Frontal cortex (tissue), 4 donors: ENCODE measurements at places on chromosomes 5 and 9.

DNA sequence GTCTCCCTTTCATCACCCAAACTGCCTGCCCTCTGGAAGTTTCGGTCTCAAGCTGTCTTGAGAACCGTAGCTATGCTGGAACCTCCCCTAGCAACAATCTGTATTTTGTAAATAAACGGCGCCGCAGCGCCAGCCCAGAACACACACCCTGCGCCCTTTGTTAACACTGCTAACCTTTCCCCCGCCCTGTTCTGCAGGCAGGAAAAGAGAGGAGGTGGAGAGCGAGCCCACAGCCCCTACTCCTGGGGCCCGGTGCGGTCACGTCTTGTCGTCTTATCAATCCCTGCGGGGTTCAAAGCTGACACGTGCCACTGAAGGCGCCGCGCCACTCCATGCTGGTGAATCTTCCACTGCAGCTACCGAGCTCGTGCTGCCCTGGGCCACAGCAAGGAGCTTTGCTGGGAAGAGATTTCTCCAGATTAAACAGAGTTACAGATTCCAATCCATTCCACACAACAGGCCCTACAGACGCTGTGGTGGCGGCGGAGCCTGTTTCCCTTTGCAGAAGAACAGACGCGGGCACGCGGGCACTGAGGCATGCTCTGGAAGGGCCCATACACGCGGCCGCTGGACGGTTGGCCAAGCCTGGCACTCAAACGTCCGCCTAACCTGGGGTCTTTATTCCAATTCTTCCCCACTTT is 25.3 kb downstream of the ZDHHC11B start:
- no peak for DNase-seq

GRCh38 chr5:90226433-90227099 is 183.0 kb downstream of the CETN3 start:
- no peak for DNase-seq

DNA sequence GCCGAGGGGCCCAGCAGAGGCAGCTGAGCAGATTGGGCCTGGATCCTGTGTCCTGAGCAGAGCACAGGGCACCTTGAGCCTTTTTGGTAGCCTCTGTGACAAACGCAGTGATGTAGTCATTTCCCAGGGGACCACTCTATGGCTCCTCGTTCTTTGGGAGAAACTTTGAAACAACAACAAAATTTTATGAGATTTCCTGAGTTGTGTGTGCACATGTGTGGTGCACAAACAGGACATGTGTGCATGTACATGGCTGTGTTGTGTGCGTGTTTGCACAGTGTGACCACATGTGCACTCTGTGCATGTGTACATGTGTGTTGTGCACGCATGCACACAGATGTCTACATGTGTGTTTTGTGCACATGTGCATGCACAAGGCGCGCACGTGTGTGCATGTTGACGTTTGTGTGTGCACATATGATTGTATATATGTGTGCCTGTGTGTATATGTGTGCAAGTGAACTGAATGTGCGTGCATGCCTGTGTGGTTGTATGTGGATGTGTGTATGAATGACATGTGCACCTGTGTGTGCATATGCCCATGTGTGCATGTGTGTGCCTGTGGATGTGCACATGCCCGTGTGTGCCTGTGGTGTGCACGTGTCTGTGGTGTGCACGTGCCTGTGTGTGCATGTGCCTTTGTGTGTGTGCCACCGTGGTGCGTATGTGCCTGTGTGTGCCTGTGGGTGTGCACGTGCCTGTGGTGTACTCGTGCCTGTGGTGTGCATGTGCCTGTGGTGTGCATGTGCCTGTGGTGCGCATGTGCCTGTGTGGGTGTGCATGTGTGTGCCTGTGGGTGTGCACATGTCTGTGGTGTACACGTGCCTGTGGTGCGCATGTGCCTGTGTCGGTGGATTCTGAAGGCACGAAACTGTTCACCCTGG is 221.6 kb downstream of the CACNA1B start:
- peak; percentile 6 for DNase-seq

DNA sequence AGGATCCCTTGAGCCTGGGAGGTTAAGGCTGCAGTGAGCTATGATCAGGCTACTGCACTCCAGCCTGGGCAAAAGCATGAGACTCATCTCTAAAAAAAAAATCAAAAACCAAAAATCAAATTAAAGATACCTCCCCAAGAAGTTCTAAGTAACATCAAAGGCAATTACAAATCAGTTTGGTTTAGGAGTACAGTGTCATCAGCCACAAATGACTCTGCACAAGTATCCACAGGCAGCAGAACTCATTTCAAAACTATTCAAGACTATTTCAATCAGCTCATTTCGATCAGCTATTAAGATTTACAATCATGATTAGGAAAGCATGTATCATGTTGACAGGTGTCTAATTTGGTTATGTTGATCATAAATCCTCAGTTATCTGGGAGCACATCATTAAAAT is 19.1 kb downstream of the TRMO start:
- no peak for DNase-seq

- no peak for DNase-seq
These were observed 37.1 kb downstream of the TARS1 start for GRCh38 chr5:33477816-33478215.

DNA sequence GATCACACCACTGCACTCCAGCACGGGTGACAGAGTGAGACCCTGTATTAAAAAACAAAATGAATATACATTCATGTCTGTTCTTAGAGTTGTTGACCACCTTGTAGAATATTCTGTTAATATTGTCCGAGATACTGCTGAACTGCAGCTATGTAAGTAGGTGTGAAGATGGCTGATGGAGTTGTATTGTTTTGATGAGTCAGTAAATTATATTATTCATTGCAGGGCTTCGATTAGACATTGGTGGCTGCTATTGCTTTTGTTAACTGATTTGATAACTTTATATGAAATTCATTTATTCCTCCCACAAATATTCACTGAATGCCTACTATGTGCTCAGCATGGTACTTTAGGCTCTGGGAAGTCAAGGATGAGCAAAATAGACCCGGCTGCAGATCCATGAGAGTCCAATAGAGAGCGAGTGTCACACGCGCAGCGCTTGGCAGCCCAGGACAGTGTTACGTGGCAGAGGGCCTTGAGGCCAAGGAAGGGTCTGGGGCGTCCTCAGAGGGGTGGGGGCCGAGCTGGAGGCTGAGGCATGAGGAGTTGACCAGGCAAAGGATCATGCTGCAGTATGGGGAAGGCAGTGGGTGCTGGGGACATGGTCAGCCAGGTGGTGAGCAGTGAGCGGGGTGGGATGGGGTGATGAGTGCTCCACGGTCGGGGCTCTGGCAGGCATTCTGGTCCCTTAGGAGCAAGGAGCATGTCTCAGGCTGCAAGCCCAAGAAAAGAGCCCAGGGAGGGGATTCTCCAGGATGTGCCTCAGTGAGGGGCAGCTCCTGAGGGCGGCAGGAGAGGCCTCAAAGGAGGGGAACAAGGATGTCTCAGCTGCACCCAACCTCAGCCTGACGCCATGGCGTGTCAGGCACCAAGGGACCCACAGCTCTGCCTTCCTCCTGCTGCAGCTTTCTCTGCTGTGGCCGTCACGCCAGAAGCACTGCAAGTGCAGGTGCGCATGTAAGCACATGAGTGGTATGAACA is 243.5 kb downstream of the GADD45G start:
- no peak for DNase-seq

DNA sequence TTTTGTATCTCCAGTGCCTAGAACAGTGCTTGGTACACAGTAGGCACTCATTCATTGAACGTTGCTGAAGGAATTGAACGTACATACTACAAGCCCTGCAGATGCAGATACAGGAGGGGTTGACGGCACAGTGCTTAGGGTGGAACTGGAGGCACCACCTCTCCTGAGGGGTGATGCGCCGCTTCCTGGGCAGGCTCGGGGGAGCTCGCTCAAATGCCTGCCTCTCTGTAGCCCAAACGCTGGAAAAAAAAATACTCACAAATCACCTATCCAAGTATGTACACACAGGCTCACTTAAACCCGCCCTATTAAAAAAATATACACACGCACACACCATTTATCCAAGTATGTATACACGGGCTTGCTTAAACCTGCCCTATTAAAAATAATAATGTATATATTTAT is 536 bp upstream of the COMMD10 start:
- DNase-seq, result no peak

DNA sequence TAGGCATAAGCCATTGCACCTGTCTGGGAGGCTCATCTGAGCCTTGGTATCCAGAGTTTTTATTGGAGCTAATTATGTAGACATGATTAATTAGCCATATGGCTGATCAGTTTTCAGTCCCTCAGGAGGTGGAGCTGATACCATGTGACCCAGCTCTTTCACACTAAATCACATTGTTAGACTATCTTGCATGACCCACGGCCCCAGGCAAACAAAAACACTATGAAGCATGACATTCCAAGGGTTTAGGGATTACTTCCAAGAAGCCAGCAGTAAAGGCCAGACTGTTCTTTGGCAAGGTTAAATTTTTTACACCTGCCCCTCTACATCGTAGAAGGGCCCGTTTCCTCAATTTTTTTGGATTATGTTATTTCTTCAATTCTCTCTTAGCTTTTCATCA is 5.0 kb upstream of the C5orf24 start:
- DNase-seq, result no peak

DNA sequence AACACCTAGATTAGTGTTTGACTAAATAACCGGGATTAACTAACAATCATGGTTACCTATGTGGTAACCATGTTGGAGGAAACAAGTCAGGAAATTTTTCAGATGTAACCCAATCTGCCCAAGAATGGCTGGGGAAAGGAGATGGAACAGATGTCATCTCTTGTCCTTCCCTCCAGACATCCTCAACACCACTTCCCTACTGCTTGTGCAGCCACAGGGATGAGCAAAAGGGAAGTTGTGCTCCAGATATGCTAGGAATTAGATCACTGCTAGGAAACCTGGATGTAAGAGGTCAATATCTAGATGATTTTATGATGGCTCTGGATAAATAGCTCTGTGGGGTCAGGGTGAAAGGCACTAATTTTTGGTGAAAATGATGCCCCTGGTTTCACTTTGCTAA is 61.3 kb upstream of the ELL2 start:
- DNase-seq, result no peak

GRCh38 chr9:38060681-38061080 is 8.3 kb downstream of the SHB start:
- no peak for DNase-seq

GRCh38 chr9:95317119-95317892 is at the start of gene FANCC:
Gene FANCC (minus strand): TSS chr9:95317709. CDS start chr9:95249291, 68,418 bp downstream.
- DNase-seq, result peak; percentile 93

DNA sequence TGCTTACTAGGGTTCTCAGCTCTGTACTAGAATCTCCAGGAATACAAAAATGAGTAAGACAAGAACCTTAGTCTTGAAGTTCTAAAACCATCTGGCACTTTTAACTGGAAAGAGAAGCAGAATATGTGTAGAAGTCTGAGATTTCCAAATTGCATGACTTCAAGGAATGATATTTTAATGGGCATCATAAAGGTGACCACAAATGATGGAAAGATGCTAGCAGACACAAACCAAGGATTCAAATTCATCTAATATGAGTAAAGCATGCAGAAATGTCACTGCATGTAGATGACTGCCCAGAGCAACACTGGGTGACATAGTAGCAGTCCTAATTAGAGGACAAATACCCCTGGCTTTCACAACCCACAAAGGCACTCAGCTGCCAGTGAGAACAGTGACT is 117.2 kb downstream of the RPS23 start:
- no peak for DNase-seq

DNA sequence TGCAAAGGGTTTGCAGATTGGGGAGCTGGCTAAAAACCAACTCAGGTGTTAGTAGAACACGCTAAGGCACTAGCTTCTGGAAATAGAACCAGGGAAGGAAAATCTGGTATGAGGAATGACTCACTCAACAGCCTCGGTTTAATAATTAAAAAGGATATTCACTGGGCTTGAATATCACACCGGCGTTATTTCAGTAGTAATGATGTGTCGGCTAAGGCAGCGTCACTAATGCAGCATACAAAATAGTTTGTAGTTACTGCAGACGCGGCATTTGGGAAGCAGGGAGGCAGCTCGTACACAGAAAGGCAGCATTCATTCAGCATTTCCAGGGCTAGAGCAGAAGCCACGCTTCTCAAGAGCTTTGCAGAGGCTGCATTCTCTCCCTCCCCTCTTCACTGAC is 1.7 kb downstream of the ADRA1B start:
- no peak for DNase-seq

- no peak for DNase-seq
These were observed 1466.0 kb upstream of the C9orf72 start for GRCh38 chr9:29039258-29039657.

DNA sequence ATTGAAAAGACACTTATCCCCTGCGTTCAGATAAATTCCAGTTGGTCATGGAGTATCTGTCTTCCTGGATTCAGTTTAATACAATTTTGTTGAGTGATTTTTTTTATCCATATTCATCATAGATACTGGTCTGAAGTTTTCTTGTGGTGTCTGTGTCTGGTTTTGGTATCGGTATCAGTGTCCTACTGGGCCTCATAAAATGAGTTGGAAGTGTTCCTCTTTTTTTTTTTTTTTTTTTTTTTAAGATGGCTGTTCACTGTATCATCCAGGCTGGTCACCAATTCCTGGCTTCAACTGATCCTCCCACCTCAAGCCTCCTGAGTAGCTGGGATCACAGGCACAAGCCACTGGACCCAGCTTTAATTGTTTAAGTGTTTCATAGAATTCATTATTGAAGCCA is 2.9 kb upstream of the CAMSAP1 start:
- no peak for DNase-seq

- no peak for DNase-seq
These were observed 135.1 kb upstream of the IRX2 start for GRCh38 chr5:2886531-2886930.

DNA sequence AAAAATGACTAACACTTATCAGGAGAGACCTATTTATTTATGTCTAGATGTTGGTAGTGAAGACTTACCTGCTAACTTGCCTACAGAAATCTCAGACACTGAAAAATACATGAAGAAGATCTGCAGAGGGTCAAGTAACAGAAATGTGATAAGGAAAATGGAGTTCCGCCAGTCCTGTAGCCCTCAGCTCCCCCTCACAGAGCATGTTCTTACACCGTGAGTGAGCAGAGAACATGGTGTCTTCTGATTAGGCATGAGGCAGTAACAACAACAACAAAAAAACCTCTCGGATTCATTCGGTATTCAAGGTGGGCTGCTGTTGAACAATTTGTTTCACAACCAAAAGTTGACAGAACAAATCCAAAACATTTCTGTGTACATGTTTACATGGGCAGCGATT is 162.0 kb upstream of the SNX2 start:
- no peak for DNase-seq

DNA sequence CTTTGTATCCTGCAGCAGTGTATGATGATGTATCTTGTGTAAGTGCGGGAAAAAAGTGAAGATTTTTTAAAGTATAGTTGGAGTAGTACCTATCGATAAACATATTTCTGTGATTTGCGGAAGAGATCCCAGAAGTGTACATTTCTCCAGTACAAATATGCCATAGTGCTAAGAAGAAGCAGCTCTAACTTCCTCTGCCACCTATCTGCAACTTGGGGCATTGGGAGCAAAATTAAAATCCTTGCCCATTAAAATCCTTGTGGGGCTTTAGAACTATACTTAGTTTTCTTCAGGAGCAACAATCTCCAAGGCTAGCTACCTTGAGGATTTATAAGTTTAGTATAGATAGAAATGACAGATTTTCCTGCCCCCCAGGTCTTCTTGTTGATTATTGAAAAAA is 123.7 kb downstream of the VCAN start:
- no peak for DNase-seq

- DNase-seq, result no peak
These were observed 34.8 kb downstream of the LSM11 start for GRCh38 chr5:157778121-157778805.
